ENCODE measurements at places on chromosomes 3 and 15.

GRCh38 chr15:95644100-95644875 lies 686.2 kb upstream of the NR2F2 start:
- DNase-seq: no peak

DNA sequence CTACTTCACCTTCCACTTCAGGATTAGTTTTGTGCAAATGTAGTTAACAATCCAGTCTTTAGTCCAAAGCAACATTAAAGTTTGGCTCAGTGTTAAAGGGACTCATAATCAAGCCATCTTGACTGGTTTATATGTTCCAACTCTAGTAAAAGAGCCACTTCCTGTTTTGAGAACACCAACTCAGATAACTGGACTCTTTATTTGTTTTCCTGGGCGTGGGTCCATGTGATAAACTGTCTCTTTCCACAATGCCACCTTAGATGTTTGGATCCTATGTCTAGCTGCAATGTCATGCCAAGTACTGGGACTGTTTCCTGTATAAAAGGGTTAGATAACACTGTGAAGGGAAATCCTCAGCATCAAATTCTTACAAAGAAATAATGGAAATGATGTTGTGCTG lies 545.0 kb downstream of the PYDC2 start:
- no peak for DNase-seq

DNA sequence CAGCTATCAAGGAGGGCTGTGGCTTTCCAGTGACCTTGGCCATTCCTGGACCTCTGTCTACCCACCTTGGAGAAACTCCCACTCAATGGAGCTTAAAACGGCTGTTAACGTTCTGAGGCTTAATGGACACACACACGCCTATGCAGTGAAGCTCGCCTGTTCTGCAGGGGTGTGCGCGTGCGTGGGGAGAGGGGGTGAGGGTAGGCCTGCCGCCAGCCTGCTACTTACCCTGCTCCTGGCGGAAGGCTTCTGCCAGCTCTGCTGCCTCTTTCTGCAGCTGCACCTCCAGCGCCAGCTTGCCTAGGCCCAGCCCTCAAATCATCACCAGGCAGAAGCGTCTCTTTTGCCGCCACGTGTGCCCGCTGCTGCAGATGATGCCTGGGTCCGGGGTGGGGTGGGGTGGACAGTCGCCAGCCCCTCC lies 23.2 kb upstream of the PARL start:
- DNase-seq: no peak

- no peak for DNase-seq
Observed at GRCh38 chr3:168608926-168609325, 513.2 kb upstream of the GOLIM4 start.

DNA sequence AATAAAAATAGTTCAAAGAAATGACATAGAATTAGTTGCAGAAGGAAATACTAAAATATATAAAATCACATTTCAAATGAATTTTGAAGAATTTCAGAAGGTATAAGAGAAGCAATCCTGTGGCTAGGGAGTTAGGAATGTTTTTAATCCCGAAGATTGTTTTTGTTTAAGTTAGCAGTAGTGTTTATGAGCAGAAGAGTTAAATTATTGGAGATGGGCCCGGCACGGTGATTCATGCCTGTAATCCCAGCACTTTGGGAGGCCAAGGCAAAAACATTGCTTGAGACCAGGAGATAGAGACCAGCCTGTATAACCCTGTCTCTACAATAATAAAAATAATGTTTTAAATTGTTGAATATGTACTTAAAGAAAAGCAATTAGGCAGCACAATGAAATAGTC lies 432.5 kb downstream of the MFSD1 start:
- DNase-seq: no peak

- DNase-seq: peak; percentile 54
Observed at GRCh38 chr3:45583021-45583851, 11.3 kb upstream of the LIMD1 start.

DNA sequence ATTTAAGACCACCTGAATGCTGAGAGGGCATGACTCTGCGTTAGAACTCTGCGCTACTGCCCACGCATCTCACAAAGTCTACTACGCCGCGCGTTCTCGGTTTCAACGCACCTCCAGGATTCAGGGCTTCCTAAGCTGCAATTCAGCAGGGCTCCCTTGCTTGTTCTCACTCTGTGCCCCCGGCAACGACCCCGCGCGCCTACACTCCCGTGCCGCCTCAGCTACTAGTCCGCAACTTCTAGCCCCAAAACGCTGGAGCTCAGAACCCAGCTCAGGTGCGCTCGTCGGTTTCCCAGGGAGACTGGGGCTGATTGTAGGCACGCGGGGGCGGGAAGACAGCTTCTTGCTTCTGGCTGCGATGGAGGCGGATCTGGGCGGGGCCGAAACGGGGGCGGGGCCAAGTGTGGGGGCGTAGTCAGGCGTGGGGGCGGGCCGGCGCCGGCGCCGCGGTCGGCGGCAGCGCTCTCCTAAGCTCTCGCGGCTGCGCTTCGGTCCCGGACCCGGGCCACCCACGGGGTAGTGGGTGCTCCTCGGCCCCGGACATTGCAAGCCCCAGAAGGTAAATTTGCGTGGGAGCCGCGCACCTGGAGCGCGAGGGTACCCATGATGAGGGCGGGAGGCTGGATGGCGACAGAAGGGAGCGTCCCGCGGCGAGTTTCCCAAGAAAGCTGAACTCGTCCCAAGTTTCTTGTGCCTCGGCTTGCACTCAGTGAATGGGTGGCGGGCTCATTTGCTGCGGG lies at the start of gene ARHGEF26:
ARHGEF26 (plus strand) TSS at position 430 of the 740 bp plus-strand sequence. CDS start 603 bp downstream, outside the sequence.
- DNase-seq: peak; percentile 79

Measured in hematopoietic multipotent progenitor cell treated with erythropoietin and hydrocortisone succinate and interleukin-3 and kit ligand, for 6 days (in vitro differentiated cells).